ENCODE measurements at places on chromosomes 5 and 9.

DNA sequence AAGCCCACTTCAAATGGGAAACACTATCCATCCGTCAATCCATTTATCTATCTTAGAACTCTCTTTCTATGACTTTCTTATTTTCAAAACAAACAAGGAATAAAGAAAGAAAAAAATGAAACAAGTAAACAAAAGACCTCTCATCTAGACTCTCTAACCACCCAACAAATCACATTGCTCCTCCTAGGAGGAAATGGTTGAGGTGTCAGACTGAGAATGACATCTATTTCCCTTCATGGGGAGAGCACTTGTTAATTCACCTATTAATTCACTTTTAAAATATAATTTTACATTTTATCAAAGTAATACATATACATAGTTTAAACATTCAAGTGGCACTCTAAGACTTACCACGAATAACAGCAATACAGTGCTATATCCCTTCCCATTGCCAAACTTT is 2.4 kb upstream of the IL31RA start:
- DNase-seq: no peak

DNA sequence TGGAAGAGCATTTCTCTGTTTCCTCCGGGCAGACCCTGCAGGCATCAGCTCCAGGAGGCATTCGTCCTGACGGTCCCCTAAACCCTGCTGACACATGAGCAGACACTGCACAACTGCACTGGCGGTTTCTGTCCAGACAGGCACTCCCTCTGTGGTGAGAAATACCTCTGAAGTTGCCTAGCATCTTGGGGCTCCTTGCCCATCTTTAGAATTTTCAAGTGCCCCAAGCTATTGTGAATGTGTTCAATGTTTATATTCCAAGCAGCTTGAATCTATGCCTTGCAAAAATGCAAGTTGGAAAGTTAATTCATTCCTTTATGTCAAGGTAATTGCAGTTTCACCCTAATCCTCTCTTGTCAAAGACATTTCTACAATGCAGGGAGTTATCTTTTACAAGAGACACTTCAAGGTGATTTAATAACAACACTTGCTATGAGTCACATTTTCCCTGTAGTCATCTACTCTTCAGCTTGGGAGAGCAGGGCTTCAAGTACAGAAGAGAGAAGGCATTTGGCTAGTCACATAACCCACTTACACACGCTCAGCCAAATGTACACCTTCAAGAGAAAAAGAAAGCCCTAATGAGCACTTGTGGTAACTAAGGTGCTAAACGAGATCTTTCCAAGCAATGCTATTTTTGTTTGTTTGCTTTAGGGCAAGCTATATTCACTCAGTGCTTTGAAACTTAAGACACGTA is 302.5 kb downstream of the MLLT3 start:
- peak; percentile 52 for DNase-seq

- no peak for DNase-seq
These were observed 61.9 kb downstream of the EXOSC2 start for GRCh38 chr9:130755377-130756007.

- DNase-seq: no peak
These were observed 65.0 kb downstream of the SLC1A1 start for GRCh38 chr9:4555236-4555635.

DNA sequence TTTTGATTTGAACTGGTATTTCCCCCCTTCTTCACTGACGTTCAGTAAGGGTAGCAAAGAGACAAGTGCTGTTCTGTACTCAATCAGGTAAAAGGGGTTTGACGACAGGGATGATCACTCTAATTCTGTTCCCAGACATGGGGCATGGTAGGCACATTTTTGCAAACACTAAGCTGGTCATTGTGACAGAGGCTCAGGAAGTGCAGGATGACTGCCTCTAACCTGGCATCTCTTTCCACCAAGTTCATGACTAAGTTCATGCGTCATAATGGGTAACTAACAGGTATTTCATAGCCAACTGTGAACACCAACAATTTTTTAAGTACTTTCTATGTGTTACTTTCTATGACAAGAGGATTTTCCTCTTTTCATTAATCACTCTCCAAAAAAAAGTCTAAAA is 166.5 kb downstream of the MAPKAP1 start:
- no peak for DNase-seq

Measured in left lung (tissue), 14 donors.